Tibial artery (tissue), 4 donors: ENCODE measurements at places on chromosomes 1 and 21.

GRCh38 chr21:31609081-31609480, 50.4 kb upstream of the SOD1 start:
- H3K27ac ChIP-seq, result no peak overlapping the region
- no peaks in the 10 kb centered on the region for H3K36me3 ChIP-seq
- H3K27me3 ChIP-seq, result peaks cover 17% of the 10 kb centered on the region
- no peak for DNase-seq

DNA sequence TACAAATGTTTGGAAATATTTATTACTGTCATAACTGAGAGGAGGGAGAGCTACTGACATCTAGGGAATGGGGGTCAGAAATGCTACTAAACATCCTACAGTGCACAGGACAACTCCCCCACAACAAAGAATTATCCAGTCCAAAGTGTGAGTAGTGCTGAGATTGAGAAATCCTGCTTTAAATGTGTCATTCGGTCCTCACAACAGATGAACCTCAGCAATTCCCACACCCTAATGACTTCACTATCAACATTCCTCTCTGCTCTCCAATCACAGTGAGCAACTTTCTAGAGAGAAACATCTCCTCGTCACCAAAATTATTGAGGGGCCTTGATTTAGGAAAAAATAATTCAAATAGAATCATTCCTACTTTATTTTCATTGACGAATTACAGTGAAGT, 18.0 kb downstream of the OMA1 start:
- H3K27ac ChIP-seq, result no peak overlapping the region
- no peaks in the 10 kb centered on the region for H3K4me1 ChIP-seq
- H3K36me3 ChIP-seq, result peaks cover 18% of the 10 kb centered on the region

DNA sequence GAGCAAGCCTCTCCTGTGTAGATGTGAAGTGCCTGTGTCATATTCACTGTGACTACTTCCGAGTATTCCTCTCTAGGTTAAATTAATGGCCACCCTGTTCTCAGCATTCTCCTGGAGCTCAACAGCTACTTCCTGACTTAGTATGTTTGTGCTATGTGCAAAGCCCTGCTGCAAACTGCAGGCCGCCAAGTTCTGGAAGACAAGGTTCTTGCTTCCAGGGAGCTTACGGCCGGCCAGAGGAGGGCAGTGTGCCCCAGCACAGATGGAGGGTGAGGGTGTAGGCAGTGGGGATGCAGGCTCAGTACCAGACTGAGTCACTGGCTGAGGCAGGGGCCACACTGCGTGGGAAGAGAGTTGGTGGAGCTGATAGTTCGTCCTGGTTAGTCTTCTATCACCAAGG, 43.2 kb downstream of the ELK4 start:
- no peaks in the 10 kb centered on the region for H3K36me3 ChIP-seq
- H3K4me1 ChIP-seq, result peaks cover 3% of the 10 kb centered on the region
- H3K27ac ChIP-seq, result no peak overlapping the region
- no peak overlapping the region for H3K4me3 ChIP-seq
- no peaks in the 10 kb centered on the region for H3K27me3 ChIP-seq

- H3K4me3 ChIP-seq, result no peak overlapping the region
- H3K27me3 ChIP-seq, result no peaks in the 10 kb centered on the region
- H3K27ac ChIP-seq, result no peak overlapping the region
- H3K4me1 ChIP-seq, result no peaks in the 10 kb centered on the region
These were observed 37.5 kb upstream of the DAB1 start for GRCh38 chr1:57461405-57461804.

DNA sequence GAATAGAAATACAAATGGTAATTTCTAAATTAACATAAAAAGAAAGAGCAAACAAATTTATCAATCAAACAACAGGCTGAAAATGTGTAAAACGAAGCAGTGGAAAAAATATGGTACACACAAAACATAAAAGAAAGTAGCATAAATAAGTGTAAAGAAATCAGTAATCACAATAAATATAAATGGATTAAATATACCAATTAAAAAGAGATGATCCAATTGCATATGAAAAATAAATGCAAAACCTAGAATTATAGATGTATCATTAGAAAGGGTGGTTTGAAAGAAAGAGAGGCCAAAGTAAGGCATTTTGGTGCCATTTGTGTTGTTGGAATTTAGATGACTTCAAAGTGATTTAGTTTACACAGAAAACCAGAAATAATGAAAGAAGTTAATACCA, 202.2 kb downstream of the PTBP2 start:
- no peaks in the 10 kb centered on the region for H3K27me3 ChIP-seq
- DNase-seq, result no peak
- no peak overlapping the region for H3K4me3 ChIP-seq
- no peak overlapping the region for H3K27ac ChIP-seq
- H3K4me1 ChIP-seq, result no peaks in the 10 kb centered on the region
- H3K36me3 ChIP-seq, result no peaks in the 10 kb centered on the region

DNA sequence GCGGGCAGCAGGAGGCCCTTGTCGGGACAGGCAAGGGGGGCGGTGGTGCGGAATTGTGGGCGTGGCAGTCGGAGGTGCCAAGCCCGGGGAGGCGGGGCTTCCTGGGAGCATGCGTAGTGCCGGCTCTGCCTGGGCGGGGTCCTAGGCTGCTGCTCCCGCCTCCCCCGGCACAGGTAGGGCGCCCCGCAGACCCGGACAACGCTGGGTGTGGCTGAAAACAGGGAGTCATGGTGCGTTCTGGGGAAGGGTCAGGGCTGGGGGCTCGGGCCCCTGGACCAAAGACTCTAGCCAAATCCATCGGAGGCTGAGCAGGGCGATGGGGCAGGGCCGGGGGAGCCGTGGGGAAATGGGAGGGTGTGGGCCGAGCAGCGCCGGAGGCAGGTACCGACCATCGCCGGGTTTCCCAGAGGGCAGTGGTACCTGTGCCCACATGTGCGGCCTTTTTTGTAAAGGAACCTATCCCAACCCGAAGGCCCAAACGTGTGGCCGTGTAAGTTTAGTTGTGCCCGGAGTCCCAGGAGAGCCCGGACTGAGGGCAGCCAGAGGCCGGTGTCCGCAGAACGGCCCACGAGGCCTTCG, 231.9 kb downstream of the SDCCAG8 start:
- H3K4me1 ChIP-seq, result peaks cover 14% of the 10 kb centered on the region
- H3K27me3 ChIP-seq, result no peaks in the 10 kb centered on the region
- no peak for DNase-seq
- H3K36me3 ChIP-seq, result no peaks in the 10 kb centered on the region

GRCh38 chr1:2148691-2149090, 45.9 kb downstream of the FAAP20 start:
- no peak for DNase-seq
- H3K4me3 ChIP-seq, result no peak overlapping the region
- H3K27me3 ChIP-seq, result peaks cover 22% of the 10 kb centered on the region
- H3K36me3 ChIP-seq, result peaks cover 13% of the 10 kb centered on the region
- H3K27ac ChIP-seq, result no peak overlapping the region
- no peaks in the 10 kb centered on the region for H3K4me1 ChIP-seq

GRCh38 chr21:25179116-25179515, 428.2 kb downstream of the MRPL39 start:
- no peak overlapping the region for H3K4me3 ChIP-seq
- H3K27me3 ChIP-seq, result no peaks in the 10 kb centered on the region
- no peak overlapping the region for H3K27ac ChIP-seq
- no peaks in the 10 kb centered on the region for H3K4me1 ChIP-seq
- no peaks in the 10 kb centered on the region for H3K36me3 ChIP-seq

DNA sequence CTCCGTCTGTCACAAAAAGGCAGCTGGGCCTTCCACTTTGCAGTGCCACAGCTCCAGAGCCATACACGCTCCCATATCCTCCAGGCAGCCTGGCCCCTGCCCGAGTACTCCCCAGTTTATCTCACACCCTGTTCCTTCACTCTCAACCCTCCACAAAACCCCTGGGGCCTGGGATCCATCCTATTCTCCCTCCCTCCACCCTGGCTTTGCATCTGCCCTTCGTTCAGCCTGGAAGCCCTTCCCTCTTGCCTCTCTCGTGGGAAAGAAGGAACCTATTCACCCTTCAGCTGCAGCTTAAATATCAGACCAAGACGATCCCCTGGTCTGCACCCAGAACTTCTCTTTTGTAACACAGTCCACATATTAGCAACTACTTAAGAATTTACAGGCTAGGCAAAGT, 56.7 kb downstream of the CAMK2N1 start:
- no peaks in the 10 kb centered on the region for H3K4me1 ChIP-seq
- no peak overlapping the region for H3K27ac ChIP-seq
- no peaks in the 10 kb centered on the region for H3K36me3 ChIP-seq
- peaks cover 32% of the 10 kb centered on the region for H3K27me3 ChIP-seq
- DNase-seq, result no peak

DNA sequence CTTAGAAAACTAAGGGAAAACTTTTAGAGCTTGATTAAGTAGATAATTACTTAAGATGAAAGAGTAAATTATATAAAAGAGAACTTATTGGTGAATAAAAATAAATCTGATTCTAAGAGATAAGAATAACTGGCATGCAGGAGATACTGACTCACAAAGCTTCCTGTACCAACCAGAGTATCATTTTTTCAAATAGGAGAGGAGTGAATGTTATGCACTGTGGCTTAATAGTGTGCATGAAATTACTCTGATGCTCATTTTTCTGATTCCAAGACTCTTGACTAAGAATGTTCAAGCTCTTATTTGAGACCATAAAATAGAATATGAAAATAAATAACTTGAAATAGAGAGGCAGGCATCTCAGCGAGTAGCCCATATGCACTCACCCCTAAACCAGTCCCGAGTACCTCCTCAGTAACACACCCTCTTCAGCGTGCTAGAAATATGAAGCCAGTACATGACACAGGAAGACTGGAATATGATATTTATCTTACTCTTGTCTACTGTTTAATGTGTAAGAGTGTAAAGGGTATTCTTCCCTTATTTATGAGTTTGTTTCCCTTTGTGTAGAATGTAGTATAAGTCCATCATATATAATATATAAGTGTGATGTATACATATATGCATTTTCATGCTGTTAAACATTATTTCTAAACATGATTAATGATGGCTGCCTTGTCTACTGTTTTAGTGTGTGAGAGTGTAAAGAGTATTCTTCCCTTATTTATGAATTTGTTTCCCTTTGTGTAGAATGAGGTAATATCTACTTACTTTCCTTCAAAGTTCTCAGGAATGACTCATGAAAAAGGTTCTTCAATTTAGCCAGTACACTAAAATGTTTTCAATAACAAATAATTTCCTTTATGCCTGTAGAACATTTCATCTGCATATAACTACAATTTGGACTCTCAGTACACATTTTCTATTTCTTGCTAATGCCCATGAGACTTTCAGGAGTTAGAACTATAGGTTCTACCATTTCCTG, 99.2 kb upstream of the PALMD start:
- H3K4me3 ChIP-seq, result no peak overlapping the region
- no peak overlapping the region for H3K27ac ChIP-seq
- no peaks in the 10 kb centered on the region for H3K4me1 ChIP-seq
- no peaks in the 10 kb centered on the region for H3K27me3 ChIP-seq
- no peaks in the 10 kb centered on the region for H3K36me3 ChIP-seq

DNA sequence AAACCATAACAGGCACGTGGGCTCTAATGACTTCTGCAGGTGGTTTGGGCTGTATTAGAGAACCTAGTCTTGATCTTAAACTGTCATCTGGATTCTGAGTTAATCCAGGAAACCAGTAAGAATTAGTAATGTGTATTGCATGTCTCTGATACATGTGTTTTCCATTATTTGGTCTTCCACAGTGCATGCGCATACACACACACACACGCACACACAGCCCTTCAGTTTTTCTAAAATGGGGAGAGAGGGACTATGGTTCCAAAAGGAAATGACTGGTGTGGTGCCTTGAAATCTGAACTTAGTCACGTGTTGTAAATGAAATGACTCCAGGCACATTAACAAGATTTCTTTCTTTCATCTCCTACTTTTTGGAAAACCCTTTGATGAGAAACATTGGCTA, 67.6 kb downstream of the OLFML2B start:
- H3K4me3 ChIP-seq, result no peak overlapping the region
- H3K36me3 ChIP-seq, result peaks cover 5% of the 10 kb centered on the region
- H3K27ac ChIP-seq, result no peak overlapping the region
- no peaks in the 10 kb centered on the region for H3K27me3 ChIP-seq
- H3K4me1 ChIP-seq, result peaks cover 5% of the 10 kb centered on the region

GRCh38 chr1:25028907-25029599, 99.0 kb upstream of the RUNX3 start:
- H3K27ac ChIP-seq, result no peak overlapping the region
- no peak overlapping the region for H3K4me3 ChIP-seq
- no peaks in the 10 kb centered on the region for H3K4me1 ChIP-seq

DNA sequence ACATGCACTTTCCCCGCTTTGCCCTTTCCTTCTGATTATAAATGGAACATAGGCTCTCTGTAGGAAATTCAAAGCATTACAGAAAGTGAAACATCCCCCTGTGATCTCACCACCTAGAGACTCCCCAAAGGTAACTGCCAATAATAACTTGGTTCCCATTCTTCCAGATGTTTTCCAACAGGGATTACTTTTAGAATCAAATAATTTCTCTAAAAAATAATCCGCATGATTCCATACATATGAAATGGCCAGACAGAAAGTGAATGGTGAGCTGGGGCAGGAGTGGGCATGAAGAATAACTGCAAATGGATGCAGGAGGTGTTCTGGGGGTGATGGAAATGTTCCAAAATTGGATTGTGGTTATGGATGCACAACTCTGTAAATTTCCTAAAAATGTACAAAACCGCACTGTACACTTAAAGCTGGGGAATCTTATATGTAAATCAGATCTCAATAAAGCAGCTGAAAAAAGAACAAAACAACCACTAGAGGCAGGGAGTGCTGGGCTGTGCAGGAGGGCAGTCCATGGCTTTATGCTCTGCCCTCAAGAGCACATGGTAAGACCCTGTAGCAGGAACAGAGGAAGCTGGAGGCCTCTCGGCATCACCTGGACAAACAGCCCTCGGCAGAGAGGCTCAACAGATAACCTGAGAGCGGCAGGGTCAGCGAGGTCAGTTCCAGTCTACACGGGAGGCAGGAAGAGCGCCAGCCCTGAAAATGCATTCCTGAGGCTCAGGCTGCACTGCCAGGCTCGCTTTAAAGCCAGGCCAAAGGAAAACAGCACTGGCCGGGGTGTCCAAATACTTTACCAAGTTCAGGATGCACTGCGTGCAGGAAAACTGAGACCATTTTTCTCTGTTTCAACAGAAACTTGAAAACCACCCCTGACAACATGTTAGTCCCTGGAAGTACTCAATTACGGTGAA, 39.7 kb downstream of the CAPZB start:
- H3K4me1 ChIP-seq, result peaks cover 77% of the 10 kb centered on the region
- DNase-seq, result no peak
- no peak overlapping the region for H3K4me3 ChIP-seq
- H3K36me3 ChIP-seq, result no peaks in the 10 kb centered on the region

DNA sequence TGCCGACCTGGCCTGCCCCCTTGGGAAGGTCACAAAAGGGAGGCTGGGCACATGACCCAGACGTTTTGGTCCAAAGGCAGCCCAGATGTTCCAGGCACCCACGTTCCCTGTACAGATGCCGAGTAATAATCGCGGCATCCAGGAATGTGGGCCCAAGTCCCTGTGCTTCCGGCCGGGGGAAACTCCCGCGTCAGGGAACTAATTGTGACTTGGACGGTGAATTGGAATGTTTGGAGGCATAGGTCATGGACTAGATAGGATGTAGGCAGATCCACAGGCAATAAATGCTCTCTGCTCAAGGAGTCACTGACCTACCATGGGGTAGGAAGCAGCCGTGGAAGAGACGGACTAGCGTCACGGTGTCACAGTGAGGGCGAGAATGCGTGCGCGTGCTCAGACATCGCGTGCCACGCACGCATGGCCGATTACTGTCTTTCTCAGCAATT, 178.4 kb downstream of the DUSP10 start:
- no peaks in the 10 kb centered on the region for H3K36me3 ChIP-seq
- H3K4me3 ChIP-seq, result no peak overlapping the region
- no peaks in the 10 kb centered on the region for H3K27me3 ChIP-seq
- H3K27ac ChIP-seq, result no peak overlapping the region
